ENCODE measurements at places on chromosomes 13 and 19.

DNA sequence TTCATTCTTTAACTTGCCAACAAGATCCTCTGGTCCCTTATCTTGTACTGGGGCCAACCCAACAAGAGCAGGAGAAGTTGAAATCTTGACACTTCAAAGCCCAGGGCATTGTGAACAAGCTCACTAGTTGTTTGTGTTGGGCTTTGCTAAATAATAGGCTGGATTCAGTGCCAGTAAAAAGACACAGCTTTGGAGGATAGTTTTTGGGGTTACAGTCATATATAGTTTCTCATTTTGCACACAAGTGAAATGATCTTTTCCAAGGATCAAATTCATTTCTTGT is 30.3 kb upstream of the LRCH1 start:
- no peak for DNase-seq

GRCh38 chr19:45423589-45424190 is at the start of gene ERCC1:
TSS of gene ERCC1 (minus strand) at chr19:45423917. CDS start at chr19:45423374, 543 bp downstream.
- DNase-seq = peak; percentile 39

GRCh38 chr13:75607447-75607846 is 28.7 kb upstream of the LMO7 start:
- no peak for DNase-seq

- DNase-seq = no peak
These were observed 20.0 kb downstream of the GNA11 start for GRCh38 chr19:3114018-3114726.

DNA sequence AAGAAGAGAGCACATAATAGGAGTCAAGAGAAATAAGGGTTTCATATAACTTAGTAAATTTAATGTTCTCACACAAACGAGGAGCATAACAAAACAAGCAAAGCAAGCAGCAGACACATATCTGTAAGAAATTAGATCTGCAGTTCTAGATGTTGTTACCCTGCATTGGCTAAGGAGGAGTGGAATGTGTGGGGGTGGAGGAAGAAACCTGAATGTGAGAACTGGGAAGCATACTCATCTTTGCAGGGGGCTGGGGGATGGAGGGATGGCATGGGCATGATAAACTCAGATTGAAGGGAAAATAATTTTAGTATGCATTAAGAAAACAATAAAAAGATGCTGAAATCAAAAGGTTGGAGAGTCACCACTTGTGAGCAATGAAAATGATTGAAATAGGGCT is 255.0 kb downstream of the LIG4 start:
- no peak for DNase-seq

- DNase-seq = no peak
These were observed 118.7 kb upstream of the PEG3 start for GRCh38 chr19:56959205-56959604.

- no peak for DNase-seq
These were observed 41.7 kb downstream of the UNC13A start for GRCh38 chr19:17646441-17646840.

DNA sequence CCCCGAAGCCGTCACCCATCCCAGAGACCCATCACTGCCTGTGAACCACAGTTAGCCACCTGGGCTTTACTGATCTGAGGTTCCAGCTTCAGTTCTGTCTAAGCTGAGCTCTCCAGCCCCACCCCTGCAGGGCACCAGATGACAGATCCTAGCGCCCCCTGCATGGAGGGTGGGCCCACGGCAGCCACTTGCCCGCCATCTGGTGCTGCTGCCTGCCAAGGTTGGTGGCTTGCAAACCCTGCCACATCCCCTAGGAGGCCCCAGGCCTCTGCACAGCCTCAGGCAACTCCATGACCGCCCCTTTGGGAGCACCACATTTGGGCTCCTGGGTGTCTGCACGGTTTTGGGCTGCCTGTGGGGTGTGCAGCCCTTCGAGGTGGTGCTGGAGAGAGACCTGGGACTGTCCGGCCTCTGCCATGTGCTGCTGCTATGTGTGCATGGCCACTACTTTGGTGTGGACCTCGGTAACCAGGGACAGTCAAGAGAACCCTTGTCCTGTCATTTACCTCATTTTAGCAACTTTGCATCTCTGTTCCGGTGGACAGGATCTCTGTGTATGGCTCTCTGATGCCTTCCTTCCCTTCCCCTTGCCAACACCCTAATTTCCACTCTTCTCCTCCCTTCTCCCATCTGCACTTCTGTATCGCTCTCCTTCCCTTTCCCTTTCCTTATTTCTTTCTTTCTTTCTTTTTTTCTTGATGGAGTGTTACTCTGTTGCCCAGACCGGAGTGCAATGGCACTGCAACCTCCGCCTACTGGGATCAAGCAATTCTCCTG is 17.4 kb upstream of the SDHAF1 start:
- DNase-seq = no peak

DNA sequence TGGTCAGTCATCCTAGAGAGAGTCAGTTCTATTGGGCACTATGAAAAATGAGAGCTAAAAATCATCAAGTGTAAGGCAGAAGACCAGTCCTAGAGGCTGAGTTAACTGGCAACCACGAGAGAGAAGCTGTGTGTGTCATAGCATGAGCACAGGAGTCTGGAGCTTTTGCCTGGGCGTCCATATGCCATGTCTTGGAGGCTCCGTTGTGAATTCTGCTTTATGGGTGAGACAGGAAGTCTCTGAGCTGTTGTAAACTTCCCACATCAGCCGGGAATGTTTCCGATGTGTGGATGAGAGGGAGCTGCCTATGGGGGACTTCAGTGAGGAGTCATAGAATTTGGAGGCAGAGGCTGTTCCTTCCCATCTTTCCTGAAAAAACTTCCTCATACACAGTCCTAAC is 120.0 kb downstream of the ITGBL1 start:
- no peak for DNase-seq

DNA sequence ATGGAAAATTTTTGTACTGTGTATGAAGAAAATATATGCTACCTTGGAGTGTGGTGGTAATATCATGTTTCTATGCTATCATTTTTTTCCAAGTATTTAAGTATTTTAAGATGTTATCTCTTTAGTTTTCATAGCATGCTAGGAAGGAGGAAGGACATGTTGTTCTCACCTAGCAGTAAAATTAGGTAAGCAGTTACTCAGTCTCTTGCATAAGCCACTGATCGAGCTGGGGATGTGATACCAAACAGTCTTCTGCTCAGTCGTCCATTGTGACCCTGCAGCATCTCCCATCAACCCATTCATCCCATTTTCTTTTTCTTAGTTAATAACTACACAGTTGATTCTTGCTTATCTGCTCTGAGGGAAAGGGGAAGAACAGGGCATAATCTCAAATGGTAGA is 130.6 kb downstream of the KLF5 start:
- DNase-seq = no peak

GRCh38 chr19:1019980-1020867 is 699 bp downstream of the TMEM259 start:
- no peak for DNase-seq

- DNase-seq = no peak
These were observed 1130.4 kb upstream of the SLC10A2 start for GRCh38 chr13:104196611-104197010.

GRCh38 chr13:95603887-95604555 is 40.5 kb downstream of the DZIP1 start:
- no peak for DNase-seq

- no peak for DNase-seq
These were observed 21.1 kb downstream of the SYDE1 start for GRCh38 chr19:15128162-15128770.

GRCh38 chr13:52850396-52851136 is 2.1 kb upstream of the PCDH8 start:
- DNase-seq = no peak

DNA sequence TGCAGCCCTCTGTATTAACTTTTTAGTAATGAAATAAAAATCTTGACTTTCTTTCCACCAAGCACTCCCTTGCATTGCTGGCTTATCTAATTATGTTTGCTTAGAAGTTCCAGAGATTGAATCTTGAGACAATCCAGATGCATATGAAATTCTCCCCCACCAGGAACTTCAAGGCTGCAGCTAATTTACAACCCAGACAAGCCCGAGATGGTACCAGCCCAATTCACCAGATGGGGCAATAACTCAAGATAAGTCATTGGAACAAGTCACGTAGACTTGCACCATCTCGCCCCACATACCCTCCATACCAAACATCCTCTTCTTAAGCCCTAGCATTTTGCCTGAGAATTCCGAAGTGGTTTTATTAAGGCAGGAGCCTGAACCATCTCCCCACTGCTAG is 29.0 kb downstream of the UTP14C start:
- no peak for DNase-seq

GRCh38 chr19:6126335-6126974 is 9.0 kb upstream of the ACSBG2 start:
- no peak for DNase-seq

- DNase-seq = no peak
These were observed 6.8 kb downstream of the ZNF564 start for GRCh38 chr19:12544401-12544876.

DNA sequence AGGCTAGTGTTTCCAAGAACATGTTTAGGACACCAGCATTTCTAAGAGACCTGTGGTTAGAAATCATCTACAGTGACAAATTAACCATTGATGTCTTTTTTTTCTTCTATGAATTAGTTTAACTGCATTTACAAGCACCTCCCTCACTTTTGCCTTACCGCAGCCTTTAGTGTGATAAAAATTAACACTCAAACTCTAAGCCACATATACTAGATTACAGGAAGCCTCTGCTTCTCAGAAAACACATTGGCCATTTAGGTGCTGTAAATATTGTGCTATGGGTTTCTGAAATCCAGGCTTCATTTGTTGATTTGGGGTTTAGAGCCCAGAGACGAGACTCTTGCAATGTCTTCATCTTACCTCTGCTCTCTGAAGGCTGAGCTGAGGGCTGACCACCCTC is 34.6 kb upstream of the OLFM4 start:
- no peak for DNase-seq

DNA sequence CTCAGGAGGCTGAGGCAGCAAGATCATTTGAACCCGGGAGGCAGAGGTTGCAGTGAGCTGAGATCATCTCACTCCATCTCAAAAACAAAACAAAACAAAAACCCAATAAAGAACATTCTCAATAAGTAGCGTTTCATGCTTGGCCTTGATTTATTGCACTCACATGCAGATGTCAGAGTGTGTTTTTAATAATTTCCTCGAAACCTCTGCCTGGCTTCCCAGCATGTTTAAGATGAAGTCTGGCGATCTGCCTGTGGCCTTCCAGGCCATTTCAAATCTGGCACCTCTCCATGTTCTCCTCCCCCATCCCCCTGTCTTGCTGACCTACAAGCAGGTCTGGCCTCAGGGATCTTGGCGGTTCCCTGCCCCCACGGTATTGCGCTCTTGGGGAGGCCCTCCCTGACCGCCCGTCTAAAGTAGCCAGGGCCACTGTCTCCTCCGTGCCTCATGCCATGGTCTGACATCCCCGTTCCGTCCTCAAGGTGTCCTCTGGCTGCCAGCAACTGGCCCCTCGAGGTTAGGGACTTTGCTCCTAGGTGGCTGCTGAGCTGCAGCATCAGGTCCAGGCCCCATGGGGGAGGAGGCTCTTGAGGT is 1.6 kb downstream of the WDR88 start:
- no peak for DNase-seq

DNA sequence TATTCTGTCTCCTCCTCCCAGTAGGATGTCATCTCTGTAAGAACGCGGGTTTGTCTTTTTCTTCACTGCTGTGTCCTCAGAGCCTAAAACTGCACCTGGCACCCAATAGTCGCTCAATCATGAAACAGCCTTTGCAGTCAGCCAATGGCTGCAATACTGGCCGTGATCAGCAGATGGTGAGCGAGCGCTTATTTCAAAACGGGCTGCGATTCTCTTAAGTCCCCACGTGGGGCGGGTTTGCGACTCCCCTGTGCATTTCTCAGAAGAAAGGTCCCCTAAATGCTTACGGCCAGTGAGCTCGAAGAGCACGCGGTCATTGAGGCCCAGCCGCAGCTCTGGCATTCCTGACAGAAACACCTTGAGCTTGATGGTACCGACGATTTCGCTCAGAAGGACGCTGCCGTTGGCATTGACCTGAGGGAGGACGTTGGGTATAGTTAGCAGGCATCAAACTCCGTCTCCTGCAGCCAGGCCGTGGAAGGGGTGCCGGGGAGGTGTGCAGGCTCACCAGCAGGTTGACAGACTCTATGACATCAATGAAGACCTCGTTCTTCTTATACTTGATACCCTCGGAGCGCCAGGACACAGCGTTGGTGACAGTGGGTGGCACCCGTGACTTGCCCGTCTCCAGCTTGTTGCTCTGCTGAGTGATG is 6.0 kb downstream of the AP1M2 start:
- peak; percentile 77 for DNase-seq

DNA sequence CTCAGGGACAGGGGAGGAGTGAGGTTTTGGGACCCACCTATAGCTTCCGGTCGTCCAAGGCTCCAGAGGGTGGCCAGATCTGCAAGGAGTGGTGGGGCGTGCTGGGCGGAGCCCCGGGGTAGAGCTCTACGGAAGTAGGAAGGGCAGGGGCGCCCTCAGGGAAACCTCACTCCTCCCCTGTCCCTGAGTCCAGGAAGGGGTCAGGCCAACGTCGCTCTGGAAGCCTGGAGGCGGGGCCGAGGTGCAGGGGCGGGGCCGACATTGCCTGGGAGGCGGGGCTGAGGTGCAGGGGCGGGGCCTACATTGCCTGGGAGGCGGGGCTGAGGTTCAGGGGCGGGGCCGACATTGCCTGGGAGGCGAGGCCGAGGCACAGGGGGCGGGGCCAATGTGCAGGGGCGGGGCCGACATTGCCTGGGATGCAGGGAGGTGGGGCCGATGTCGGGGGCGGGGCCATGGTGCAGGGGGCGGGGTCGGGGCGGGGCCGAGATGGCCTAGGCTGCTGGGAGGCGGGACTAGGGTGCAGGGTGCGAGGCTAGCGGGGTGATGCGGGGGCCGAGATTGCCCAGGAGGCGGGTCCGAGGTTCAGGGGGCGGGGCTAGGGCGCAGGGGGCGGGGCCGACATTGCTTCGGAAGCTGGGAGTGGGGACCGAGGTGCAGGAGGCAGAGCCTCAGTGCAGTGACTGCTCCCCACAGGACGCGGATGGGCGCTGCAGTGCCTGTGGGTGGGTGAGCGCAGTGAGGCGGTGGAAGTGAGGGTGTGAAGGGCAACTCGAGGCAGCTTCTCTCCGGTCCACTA is 4.9 kb upstream of the PALM start:
- peak; percentile 39 for DNase-seq

- no peak for DNase-seq
These were observed 32.5 kb downstream of the CAPN12 start for GRCh38 chr19:38711726-38712153.

DNA sequence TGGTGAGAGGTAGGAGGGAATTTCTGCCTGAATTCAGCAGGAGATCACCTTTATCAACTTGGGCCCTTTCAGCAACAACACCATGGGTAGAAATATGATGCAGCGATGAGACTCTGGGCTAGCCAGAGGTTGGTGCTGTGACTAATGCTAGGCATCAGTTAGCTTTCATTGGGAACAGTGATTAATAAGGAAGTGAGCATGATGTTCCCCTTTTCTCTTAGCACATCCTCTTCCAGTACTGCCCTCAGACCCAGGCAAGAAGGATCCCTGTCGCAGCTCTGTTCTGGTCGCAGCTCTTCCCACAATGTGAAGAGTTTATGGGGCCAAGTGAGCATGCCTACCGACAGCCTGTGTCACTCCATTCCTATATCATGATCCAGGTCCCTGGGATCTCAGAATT is 100.5 kb downstream of the FLT1 start:
- DNase-seq = no peak

- no peak for DNase-seq
These were observed 1189.2 kb downstream of the EFNB2 start for GRCh38 chr13:105346141-105346775.
